Thyroid gland (tissue), 4 donors: ENCODE measurements at places on chromosomes 11 and 22. TPM values are rescaled to one million over a fixed set of nuclear protein-coding genes. Genes with fewer than 3 reads are reported as not detected.

Gene BDNF
- 0.54 TPM for total RNA-seq

Gene APOA4
- not detected for total RNA-seq

Gene SLC7A4
- total RNA-seq = 0.54 TPM

Gene SLC22A12
- total RNA-seq = not detected

Gene NEFH
- 0.27 TPM for total RNA-seq

Gene TMEM25
- 55.0 TPM for total RNA-seq

Gene RAB38
- 10.9 TPM for total RNA-seq

Gene PANX1
- total RNA-seq = 19.6 TPM

Gene GGTLC2
- not detected for total RNA-seq

Gene PRR33
- not detected for total RNA-seq

Gene POU2AF2
- not detected for total RNA-seq

Gene POLA2
- total RNA-seq = 10.9 TPM

Gene LAMTOR1
- total RNA-seq = 204 TPM

Gene OR5A1
- not detected for total RNA-seq

Gene OR51Q1
- total RNA-seq = not detected

Gene OR10D3
- total RNA-seq = not detected

Gene THRSP
- not detected for total RNA-seq

Gene MB
- total RNA-seq = 0.45 TPM

Gene CALCB
- total RNA-seq = 20.3 TPM

Gene FAT3
- total RNA-seq = 2.0 TPM

Gene FAU
- total RNA-seq = 634 TPM

Gene KCNJ1
- not detected for total RNA-seq
